Left lung (tissue), 14 donors: ENCODE measurements at places on chromosomes 11 and 22.

DNA sequence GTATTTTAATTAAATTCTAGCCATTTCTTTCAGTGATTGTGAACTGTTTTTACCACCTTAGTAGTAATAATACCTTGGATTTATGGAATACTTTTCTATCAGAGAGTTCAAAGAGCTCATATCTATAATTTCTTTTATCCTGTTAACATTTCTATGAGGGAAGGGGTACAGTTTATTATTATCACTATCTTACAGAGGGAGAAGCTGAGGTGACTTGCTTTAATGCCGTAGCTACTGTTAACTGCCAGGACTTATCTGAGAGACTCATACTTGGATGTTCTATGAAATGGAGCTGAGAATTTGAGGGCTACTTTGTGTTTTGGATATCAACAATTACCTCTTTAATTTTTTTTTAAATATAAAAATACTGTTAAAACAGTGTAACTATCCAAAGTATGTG, 3.3 kb downstream of the REXO2 start:
- no peak for DNase-seq
- peaks cover 11% of the 10 kb centered on the region for H3K4me1 ChIP-seq
- no peak overlapping the region for H3K27ac ChIP-seq
- no peak overlapping the region for H3K4me3 ChIP-seq
- peaks cover 14% of the 10 kb centered on the region for H3K36me3 ChIP-seq

DNA sequence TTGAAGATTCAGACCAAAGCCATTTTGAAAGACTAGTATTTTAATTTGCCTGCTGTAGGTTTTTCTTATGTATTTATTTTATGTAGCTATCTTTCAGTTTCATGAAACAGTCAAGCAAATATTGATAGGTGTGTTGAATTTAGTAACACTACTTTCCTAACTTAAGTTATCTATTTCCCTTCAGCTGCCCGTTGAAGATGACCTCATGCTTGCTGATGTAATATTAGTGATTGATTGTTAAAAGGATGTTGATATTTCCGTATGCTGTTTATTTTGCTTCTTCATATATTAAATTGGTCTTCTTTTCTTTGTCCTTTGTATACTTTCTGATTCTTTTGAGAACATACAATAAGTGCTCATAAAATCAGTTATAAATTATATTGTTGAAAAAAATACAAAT, 86.8 kb upstream of the CHORDC1 start:
- H3K4me3 ChIP-seq = no peak overlapping the region
- no peak overlapping the region for H3K27ac ChIP-seq
- no peak for DNase-seq
- no peaks in the 10 kb centered on the region for H3K36me3 ChIP-seq

- no peak overlapping the region for H3K27ac ChIP-seq
- H3K4me3 ChIP-seq = no peak overlapping the region
- H3K4me1 ChIP-seq = no peaks in the 10 kb centered on the region
- peak; percentile 37 for DNase-seq
- H3K27me3 ChIP-seq = no peaks in the 10 kb centered on the region
- no peaks in the 10 kb centered on the region for H3K36me3 ChIP-seq
Observed at GRCh38 chr11:33362051-33362910, 105.1 kb downstream of the HIPK3 start.

GRCh38 chr11:70352601-70353000, 45.7 kb upstream of the CTTN start:
- no peaks in the 10 kb centered on the region for H3K27me3 ChIP-seq
- H3K36me3 ChIP-seq = no peaks in the 10 kb centered on the region

- H3K36me3 ChIP-seq = no peaks in the 10 kb centered on the region
- no peaks in the 10 kb centered on the region for H3K27me3 ChIP-seq
- DNase-seq = no peak
- H3K4me1 ChIP-seq = no peaks in the 10 kb centered on the region
- H3K4me3 ChIP-seq = no peak overlapping the region
Observed at GRCh38 chr22:19814428-19814827, 40.2 kb downstream of the GNB1L start.

DNA sequence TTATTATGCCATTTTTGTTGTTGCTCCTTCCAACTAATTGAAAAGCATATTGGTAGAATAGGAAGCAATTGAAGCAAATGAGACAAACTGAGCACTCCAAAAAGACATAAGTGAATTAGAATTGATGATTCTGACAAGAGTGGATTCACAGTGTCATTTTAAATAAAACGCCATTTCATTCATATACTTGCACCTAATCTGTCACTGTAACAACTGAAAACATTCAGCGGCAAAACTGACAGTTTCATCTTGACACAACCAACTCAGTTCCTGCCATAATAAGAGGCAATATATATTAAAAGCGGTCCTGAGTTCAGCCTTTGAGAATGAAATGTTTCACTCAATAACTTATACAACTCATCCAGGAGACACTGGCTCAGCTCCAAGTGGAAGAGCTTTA, 306.8 kb downstream of the CNTN5 start:
- no peak for DNase-seq
- no peak overlapping the region for H3K27ac ChIP-seq

DNA sequence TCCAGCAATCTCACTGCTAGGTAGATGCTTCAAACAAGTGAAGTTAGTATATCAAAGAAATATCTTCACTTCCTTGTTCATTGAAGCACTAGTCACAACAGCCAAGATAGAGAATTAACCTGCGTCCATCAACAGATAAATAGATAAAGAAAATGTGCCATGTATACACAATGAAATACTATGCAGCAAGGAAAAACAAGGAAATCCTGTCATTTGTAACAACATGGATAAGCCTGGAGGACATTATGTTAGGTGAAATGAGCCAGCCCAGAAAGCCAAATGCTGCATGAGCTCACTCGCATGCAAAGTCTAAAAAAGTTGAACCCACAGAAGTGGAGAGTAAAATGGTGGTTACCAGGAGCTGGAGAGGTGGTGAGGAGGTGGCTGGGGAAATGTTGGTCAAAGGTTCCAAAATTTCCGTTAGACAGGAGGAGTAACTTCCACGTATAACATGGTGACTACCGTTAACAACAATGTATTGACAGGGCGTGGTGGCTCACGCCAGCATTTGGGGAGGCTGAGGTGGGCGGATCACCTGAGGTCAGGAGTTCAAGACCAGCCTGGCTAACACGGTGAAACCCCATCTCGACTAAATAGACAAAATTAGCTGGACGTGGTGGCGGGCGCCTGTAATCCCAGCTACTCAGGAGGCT, 23.6 kb upstream of the CARS1 start:
- no peaks in the 10 kb centered on the region for H3K27me3 ChIP-seq
- no peak overlapping the region for H3K4me3 ChIP-seq
- no peak for DNase-seq
